ENCODE measurements at places on chromosomes 6 and 20.

GRCh38 chr20:19761841-19762240 lies 3.8 kb downstream of the RIN2 start:
- DNase-seq: no peak

DNA sequence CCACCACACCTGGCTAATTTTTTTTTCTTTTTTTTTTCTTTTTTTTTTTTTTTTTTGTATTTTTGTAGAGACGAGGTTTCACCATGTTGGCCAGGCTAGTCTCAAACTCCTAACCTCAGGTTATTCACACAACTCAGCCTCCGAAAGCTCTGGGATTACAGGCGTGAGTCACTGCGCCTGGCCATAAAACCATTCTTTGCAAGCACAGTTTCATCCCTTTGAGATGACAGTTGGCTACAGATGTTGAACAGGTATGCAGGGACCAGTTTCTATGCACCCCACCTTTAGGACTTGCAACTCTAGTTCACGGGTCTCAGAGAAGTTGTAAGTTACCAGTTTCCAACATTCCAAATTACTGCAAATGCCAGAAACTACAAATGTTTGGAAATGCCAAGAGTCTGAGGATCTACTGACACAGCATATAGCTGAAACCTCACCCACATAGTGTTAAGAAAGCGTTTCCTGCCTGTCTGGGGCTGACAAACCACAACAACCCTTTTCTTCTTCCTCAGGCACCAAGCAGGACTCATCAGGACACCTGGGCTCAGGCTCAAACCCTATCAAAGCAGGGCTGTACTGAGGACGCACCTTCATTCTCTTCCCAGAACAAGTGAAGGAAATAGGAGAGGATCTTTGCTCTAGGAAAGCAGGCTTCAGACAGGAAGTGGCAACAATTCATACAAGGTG lies 22.9 kb downstream of the ARHGAP18 start:
- no peak for DNase-seq

DNA sequence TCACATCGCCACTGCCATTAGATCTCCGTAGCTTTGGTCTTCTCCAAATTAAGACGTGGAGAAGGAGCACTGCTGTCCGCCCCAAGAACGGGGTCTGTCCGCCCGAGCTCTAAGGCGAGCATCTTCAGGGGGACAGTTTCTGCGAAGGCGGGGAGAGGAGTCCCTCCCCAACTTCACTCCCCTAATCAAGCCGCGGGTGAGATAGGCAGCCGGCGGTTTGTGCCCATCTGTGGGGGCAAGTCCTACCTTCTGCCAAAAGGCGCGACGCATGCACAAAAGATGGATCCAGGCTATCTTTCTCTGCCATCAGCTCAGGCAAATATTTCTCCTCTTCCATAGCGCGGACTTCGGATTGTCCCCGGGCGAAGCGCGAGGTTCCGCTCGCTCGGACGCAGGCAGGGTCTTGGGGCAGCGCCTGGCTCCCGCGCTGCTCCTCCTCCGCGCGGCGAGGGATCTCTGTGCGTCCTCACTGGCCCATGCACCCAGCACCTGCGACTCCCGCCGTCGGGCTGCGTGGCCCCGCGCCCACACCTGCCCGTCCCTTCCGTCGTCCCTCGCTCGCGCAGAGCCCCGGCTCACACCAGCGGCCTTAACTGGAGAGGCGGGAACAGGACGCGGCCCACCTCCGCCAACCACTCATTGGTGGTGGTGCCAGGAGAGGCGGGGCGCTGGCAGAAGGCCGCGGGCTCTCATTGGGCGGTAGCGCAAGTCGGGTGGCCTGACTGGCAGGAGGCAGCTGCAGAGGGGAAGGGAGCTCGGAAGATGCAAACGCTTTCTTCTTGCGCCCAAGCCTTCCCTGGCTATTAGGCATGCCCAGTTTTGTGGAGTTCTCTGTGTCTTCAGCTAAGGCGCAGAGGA lies at the start of gene KHDRBS2:
Gene KHDRBS2, minus strand, starts transcription at position 614 of the 858 bp plus-strand sequence.
- no peak for DNase-seq

- no peak for DNase-seq
Observed at GRCh38 chr6:30948811-30949210, 8.0 kb downstream of the MUCL3 start.

GRCh38 chr20:33606118-33606771 lies 55.9 kb upstream of the C20orf144 start:
- DNase-seq: no peak

DNA sequence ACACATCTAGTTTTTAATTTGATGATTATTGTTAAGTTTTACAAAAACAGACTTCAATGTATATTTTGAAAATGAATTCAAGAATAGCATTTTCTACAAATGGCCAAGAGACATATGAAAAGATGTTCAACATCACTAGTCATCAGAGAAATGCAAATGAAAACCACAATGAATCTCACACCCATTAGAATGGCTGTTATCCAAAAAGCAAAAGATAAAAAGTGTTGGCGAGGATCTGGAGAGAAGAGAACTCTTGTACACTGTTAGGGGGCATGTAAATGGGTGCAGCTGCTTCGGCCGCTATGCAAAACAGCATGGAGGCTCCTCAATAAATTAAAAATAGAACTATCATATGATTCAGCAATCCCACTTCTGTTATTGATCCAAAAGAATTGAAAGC lies 185.8 kb upstream of the CCN2 start:
- DNase-seq: no peak

DNA sequence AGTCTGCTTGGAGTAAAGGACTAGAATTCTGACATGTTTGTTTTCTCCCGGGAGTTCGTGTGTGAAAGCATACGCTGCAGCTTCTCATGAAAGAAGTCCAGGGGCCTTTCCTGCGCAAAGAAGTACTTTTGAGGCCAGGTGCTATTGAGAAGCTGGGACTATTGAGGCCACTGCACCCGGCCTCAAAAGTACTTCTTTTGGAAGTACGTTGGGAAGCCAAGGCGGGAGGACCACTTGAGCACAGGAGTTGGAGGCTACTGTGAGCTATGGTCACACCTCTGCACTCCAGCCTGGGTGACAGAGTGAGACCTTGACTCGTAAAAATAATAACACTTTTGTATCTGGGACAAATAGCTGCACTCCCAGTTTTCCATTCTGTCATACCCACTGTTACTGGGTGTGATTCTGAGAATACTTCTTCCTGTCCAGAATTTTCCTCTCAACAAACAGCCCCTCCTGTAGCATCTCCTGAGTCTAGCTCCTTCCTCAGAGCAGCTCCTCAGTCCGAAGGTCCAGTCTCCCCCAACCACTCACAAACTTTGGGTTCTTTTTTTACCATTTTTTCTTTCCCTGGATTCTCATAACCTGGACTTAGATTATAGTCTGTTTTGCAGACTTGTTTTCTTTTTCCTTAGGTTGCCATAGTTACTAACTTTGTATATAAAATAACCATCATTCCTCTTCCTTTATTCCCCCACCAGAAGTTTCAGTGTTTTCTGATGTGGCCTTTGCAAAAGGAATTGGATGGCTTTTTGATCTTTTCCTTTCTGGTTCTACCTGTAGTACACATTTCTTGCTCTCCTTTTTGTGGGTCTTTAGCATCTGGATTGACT lies 12.7 kb downstream of the STK35 start:
- DNase-seq: no peak

- DNase-seq: no peak
Observed at GRCh38 chr20:41377275-41377674, 10.7 kb upstream of the EMILIN3 start.

DNA sequence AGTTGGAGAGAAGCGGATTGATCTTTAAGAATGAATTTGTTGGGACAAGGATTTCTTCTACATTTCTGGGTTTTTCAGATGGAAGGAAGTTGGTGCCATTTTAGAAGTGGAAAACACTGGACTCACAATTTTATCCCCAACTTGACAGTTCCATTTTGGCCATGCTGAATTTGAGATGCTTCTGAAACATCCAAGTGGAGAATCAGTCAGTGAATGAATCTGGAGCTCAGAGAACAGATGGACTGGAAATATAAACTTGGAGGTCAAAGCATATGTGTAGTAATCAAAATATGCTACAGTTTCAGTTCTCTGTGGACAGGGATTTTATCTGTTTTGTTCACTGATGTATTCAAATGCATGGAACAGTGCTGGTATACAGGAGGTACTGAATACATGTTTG lies 89.9 kb downstream of the KCNQ5 start:
- no peak for DNase-seq

DNA sequence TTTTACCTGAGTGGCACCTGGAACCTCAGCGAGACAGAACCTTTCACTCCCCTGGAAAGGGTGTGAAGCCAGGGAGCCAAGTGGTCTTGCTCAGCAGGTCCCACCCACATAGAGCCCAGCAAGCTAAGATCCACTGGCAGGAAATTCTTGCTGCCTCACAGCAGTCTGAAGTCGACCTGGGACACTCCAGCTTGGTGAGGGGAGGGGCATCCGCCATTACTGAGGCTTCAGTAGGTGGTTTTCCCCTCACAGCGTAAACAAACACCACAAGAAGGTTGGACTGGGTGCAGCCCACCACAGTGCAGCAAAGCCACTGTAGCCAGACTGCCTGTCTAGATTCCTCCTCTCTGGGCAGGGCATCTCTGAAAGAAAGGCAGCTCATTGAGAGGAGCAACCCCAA lies 134.7 kb upstream of the RSPO3 start:
- DNase-seq: no peak

- no peak for DNase-seq
Observed at GRCh38 chr6:32171234-32171633, 4.7 kb downstream of the AGPAT1 start.

DNA sequence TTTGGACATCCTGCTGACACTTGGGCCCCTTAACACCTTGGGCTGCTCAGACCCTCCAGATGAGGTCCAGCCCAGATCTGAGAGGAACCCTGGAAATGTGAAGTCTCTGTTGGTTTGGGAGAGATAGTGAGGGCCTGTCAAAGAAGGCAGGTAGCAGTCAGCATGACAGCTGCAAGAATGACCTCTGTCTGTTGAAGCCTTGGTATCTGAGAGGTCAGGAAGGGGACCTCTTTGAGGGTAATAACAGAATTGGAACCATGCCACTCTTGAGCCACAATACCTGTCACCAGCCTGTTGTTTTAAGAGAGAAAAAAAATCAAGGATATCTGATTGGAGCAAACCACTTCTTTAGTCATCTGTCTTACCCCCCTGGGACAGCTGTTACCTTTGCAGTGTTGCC lies 4.2 kb downstream of the SYS1 start:
- no peak for DNase-seq
